ENCODE measurements at places on chromosomes 5 and 9.

GRCh38 chr5:98631311-98632054 is 142.0 kb upstream of the RGMB start:
- no peak for DNase-seq

DNA sequence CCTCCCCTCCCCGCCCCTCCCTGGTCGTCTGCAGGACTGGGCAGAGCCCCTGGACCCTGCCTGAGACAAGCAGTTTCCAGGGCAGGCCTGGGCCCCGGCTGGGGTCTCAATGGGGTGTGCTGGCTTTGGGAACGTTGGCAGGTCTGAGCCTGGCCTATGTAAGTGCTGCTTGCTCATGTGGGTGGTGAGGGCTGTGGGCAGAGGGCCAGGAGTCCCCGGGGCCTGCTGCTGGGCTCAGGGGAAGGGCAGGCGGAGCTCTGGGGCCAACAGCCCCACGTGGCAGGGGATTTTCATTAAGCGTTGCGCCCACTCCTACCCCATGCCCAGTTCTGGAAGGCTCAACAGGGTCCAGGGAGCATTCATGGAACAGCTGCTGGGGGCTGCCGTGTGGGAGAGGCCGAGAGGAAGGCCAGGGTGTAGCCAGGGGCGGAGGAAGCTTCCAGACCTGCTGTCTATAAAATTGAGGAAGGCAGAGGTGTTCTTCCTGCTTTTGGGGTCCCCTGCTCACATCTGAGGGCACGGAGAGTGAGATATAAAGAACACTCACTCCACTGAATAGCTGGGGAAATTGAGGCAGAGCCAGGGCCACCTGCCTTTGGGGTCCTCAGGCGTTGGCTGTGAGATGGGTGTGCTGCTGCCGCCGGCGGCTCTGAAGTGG is 32.5 kb downstream of the RXRA start:
- no peak for DNase-seq

- no peak for DNase-seq
Observed at GRCh38 chr9:21935631-21936030, 58.6 kb downstream of the CDKN2A start.

DNA sequence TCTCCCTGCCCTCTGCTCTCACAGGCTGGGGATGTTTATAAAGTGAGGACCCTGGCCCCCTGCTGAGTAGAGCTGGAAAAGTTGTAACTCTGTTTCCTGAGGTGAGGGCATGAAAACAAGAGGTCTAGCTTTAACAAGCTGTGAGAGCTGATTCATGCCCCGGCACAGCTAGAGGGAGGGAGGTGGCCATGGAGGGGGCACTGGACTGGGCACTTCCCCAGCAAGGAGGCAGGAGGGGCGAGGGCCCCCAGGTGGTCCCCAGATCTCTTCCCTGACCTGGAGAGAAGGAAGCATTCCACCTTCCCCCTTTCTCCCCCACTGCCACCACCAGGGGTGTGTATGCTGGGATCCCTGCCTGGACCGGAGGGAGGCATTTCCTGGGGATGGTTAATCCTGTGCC is at the start of gene MSMP:
Gene MSMP, minus strand, starts transcription at position 13 of the 400 bp plus-strand sequence. CDS start 147 bp downstream, outside the sequence.
- no peak for DNase-seq

- no peak for DNase-seq
Observed at GRCh38 chr5:75020016-75020656, 32.2 kb downstream of the GCNT4 start.

- no peak for DNase-seq
Observed at GRCh38 chr5:77599679-77600078, 38.8 kb downstream of the OTP start.

DNA sequence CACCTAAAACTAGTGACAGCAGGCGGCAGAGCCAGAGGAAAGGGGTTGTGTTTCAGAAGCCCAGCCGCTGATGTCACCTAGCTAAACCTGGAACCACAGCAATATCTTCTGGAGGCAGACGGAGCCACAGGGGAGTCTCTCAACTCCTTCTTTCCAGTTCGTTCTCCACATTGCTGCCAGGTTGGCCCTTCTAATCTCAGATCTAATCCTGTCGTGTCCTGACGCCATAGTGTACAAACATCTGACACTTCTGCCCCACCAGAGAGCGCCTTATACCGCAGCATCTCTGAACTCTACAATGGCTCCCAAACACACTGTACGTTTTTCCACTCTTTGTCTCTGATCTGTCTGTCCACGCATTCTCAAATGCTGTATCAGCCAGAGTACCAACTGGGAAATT is 240.0 kb downstream of the SMARCA2 start:
- DNase-seq: peak; percentile 25

DNA sequence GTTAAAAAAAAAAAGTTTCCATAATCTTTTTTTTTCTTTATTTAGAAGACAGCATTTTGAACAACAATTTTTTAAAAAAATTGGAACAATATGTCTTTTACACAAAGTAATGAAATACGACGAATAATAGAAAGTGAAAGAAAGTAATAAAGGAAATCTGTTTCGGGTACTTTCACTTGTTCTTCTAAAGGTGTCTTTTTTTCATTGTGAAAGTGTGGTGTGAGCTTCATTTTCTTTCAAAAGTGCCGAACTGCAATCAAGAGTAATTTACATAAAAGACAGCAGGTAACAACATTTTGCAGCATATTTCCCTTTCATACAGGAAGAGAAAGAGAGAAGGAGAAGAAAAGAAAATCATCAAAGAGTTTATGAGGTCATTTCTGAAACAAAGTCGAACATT is 159.7 kb upstream of the CDH12 start:
- DNase-seq: no peak

DNA sequence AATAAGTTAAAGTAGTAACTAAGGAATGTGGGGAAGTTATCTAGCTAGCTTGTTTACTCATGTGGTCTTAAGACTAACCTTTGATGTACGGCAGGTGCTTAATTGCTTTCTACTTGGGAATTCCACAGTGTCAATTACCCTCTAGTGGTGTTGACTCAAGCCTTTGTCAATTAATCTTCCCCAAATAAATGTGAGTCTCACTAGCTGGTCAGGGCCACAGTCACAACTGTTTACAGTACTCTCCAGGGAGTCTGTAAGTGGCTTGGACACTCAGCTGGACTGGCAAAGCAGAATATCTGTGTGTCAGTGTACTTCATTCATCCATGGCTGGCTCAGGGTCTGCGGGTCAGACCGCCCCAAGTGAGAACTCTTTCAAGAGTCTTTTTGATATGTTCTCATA is 30.8 kb downstream of the SMIM3 start:
- DNase-seq: no peak

- peak; percentile 31 for DNase-seq
Observed at GRCh38 chr5:150428106-150428876, 15.6 kb upstream of the CD74 start.

All from retina (tissue), 1 donor.